Heart right ventricle (tissue), 16 donors: ENCODE measurements at places on chromosomes 16 and 17. TPM values are rescaled to one million over a fixed set of nuclear protein-coding genes. Genes with fewer than 3 reads are reported as not detected.

Gene CCDC102A
- total RNA-seq: 6.9 TPM

Gene C16orf96
- total RNA-seq: 0.14 TPM

- no peak for DNase-seq
Measured at GRCh38 chr17:40479754-40480480, 21.5 kb downstream of the TNS4 start.

DNA sequence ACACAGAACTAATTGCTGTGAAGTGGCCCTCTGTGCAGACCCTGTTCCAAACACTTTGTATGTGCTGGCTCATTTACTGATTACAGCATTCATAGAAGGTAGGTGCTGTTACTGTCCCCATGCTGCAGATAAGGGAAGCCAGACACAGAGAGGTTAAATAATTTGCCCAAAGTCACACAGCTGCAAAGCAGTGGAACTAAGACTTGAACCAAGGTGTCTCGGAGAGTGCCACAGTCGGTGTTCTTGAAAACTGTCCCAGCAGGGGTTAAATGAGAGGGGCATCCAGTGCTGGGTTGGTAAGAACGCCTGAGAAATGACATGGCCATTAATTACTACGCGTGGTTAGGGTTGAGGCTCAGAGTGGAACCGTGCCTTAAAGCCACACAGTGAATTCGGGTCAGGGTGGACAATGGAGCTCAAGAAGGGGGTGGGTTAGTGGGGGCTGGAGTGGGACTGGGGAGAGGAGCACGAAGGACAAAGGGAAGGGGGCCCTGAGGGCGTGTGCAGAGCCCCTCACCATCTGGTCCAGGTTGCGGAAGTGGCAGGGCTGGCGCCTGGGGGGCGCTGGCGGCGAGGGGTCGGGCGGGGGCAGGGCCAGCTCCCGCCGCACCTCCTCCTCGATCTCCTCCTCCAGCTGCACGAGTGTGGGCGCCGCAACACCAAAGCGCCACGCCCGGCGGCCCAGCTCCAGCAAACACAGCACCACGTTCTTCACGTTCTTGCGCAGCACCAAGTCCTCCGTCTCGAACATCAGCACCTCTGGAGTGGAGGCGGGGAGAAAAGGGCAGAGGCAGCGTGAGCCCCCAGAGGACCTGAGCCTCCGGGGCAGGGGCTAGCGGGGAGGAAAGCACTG is 3.3 kb downstream of the GAS2L2 start:
- DNase-seq: no peak

DNA sequence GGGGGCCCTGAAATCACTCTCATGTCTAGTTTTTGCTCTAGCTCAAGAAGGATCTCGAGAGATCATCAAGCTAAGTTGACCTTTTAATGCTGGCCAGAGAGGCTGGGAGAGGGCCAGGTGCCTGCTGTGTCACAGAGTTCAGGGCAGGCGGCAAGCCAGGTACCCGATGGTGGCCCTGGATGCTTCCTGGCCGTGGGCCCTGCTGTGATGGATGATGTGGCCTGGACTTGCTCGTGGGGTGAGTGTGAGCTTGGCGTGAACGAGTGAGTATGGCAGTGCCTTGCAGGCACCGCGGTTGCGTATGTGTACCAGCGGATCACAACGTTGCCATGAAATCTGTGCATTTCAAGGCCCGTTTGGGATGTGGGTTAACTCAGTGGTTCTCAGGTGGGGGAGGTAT is 7.4 kb downstream of the IRF8 start:
- no peak for DNase-seq

DNA sequence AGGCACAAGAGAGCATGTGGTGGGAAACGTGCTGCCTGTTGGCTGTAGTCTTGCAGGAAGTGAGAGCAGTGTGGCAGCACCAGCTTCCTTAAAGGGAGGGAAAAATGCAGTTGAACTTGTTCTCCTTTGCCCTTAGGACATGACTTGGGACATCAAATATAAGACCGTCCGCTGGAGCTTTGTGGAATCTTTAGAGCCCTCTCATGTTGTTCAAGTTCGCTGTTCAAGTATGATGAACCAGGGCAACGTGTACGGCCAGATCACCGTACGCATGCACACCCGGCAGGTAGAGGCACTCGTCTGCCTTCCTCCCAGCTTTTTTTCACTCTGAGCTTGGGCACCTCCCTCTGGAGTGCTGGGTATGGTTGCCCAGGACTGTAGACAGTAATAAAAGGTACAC is 23.3 kb downstream of the GPR179 start:
- DNase-seq: no peak
